Activated naive CD4-positive, alpha-beta T cell treated with anti-CD3 and anti-CD28 coated beads for 36 hours (primary cell): ENCODE measurements at places on chromosomes 3 and 15.

DNA sequence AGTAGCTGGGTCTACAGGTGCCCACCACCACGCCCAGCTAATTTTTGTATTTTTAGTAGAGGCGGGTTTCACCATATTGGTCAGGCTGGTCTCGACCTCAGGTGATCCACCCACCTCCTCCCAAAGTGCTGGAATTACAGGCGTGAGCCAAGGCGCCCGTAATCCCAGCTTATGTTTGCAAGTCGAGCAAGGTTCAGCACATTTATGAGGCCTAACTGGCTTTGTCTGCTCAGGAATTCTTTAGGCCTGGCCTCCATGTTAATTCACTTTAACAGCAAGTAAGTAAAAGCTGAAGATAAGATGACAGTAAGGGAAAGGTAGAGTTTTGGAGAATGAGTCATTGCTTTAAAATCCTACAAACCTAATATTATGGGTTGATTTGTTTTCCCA is 24.6 kb downstream of the SIDT1 start:
- no peak for DNase-seq

GRCh38 chr3:183308751-183309150 is 55.7 kb downstream of the B3GNT5 start:
- DNase-seq, result no peak

GRCh38 chr15:52481915-52482314 is 46.8 kb downstream of the MYO5A start:
- DNase-seq, result peak; percentile 55

GRCh38 chr15:91319371-91320059 is 219.5 kb downstream of the SV2B start:
- no peak for DNase-seq

- peak; percentile 18 for DNase-seq
Measured at GRCh38 chr3:16289144-16289889, 24.3 kb downstream of the OXNAD1 start.

GRCh38 chr3:150107429-150108175 is 136.9 kb upstream of the PFN2 start:
- no peak for DNase-seq

DNA sequence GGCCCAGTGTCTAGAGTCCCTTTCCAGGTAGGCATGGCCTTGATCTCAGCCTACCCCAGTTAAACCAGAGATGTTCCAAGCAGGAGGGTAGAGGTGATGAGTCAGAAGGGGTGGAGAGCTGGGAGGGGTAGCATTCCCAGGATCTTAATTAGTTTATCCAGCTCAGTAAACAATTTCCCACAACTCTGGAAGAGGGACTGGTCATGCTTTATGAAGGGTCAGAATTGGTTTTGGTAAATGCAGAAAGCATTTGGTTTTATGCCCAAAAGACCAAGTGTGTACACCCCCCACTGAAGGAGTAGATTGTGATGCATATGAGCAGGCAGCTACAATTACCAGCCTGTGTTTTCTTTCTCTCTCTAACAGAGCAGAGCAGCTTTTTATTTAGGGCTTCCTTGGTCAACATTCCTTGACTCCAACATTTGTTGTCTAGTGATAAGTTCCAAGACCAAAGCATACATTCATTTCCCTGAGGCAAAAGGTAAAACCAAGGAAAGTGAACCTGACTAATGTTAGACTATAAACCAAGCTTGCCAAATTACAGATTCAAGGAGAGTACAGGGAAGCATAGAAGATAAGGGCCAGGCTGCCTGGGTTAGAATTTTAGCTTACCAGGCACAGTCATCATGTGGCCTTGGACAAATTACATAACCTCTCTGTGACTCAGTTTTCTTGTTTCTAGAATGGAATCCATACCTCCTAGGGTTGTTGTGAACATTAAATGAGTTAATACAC is 17.6 kb downstream of the EXOSC7 start:
- no peak for DNase-seq

- no peak for DNase-seq
Measured at GRCh38 chr3:35335703-35336102, 303.6 kb upstream of the ARPP21 start.

- DNase-seq, result no peak
Measured at GRCh38 chr3:10550705-10551104, 45.3 kb upstream of the ATP2B2 start.

GRCh38 chr3:22920006-22920405 is 283.1 kb upstream of the UBE2E2 start:
- no peak for DNase-seq

DNA sequence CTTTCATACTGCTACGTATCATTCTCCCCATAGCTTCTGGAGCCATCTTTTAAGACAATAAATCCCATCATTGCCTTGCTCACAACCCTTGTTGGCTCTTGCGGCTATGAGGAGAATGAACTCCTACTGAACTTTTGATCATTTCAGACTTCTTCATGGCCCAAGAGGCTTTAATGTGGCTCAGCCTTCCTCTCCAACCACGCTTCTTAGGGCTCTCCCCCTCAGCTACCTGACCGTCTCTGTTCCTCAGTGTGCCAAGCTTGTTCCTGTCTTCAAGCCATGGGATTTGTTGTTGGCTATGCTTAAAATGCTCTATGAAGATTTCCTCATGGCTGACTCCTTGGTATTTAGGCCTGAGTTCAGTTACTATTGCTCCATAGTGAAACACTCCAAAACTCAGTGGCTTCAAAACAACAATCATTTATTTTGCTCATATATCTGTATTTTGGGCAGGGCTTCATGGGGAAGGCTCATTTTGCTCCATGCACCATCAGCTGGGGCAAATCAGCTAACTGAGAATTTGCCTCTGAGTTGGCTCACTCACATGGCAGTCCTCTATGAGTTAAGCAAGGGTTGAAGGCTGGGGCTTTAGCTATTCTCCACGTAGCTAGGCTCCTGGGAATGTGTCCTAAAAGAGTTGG is 47.5 kb downstream of the FOXL2 start:
- DNase-seq, result no peak

DNA sequence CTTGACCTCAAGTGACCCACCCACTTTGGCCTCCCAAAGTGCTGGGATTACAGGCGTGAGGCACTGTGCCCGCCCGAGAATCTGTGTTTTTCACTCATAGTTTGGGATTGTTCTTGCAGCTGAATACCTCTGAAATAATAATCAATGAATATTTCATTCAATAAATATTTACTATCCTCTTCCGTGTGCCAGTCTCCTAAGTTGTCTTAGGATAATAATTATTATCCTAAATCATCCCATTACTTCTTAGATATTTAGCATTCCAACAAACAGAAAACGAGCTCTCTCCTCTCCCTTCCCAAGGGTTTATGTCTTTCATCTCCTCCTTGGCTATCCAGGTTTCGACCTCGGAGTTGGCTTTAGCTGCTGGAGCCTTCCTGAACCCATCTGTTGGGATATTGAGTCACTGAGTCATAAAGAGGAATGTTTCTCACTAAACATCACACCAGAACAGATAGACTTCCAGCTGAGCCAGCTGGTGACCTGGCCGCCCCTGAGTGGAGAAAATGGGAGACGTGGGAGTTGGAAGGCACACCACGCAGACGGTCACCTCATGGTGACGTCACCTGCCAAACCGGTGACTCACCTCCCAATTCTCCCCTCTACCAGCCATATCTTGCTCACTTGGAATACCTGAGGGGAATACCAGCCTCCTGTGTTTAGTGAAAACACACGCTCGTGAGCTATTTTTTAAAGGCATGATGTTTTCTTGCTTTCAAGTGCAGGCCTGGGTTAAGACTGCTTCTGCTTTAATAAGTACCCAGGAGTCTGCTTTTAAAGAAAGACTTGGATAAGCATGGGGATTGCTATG is 43.9 kb downstream of the BHLHE40 start:
- no peak for DNase-seq

GRCh38 chr3:65960087-65960486 is 78.6 kb downstream of the MAGI1 start:
- no peak for DNase-seq

GRCh38 chr15:63191895-63192618 is 2.7 kb downstream of the RAB8B start:
- peak; percentile 72 for DNase-seq

GRCh38 chr3:160319322-160319721 is 79.7 kb downstream of the IFT80 start:
- DNase-seq, result no peak

- no peak for DNase-seq
Measured at GRCh38 chr3:8540456-8540855, 38.8 kb downstream of the LMCD1 start.

GRCh38 chr3:1380926-1381646 is 288.3 kb downstream of the CNTN6 start:
- DNase-seq, result no peak

DNA sequence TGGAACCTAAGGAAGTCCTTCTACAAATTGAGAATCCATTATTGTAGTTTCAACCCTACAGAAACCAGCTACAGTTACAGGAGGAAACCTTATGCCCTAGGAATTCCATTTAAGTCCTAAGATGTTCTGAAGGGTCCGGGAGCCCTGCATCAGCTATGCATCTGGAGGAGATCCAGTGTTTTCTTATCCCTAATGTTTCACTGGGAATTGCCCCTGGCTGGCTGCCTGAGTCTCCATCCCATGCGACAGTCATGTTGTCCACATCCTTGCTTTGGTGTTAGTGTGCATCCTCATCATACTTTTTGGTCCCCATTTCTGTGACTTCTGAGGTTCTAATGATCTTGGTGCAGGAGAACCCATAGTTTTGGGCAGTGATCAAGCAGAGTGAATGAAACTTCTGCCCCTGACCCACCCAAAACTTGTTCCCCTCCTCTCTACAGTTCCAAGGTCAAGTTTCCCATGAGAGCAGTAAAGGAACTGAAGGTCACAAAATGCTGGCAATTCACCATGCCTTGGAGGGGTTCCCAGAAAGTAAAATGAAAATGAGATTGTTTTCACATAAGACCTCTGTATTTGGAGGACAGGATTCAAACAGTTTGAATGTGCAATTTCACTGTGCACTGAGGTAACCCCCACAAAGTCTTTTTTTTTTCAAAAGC is 121.9 kb upstream of the PHLDB2 start:
- DNase-seq, result no peak

- DNase-seq, result no peak
Measured at GRCh38 chr15:96312641-96313335, 17.7 kb upstream of the NR2F2 start.

DNA sequence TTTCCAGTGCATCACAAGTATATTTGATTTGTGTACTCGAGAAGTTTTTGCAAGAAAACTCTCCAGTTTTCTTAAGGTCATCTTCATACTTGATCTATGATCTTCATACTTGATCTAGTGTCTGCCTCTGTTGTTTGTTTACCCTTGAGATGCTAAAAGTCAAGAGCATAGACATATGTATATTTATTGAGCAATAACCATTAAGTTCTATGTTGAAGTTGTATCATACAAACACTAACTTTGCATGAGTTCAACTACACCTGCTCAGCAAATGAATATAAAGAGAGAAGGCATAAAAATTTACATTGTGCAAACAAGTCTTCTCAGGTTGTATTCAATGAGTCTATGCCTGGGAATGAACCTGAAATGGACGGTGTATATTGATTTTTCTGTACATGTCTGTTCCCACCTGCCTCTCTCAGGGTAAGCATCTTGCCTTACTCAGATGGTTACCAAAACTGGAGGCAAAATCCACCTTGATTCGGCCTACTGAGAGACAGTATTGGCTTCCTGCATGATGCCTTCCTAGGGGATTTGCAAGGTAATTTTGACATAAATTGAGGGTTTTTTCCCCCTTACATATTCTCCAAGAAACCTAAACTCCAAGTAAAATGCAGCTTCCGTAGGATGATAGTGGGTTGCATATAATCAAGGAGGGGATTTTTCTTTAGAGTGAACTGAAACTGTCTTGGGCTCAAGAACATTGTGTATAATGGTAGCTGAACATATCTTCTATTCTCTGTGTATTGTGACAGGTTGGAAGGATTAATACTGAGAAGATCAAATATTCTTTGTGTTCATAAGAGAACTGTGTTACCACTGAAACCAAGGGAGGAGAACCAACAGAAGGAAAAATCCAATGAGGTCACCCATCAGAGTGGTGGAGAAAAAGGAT is 110.4 kb downstream of the FILIP1L start:
- no peak for DNase-seq
